ENCODE measurements at places on chromosomes 3 and 15. TPM values are rescaled to one million over a fixed set of nuclear protein-coding genes. Genes with fewer than 3 reads are reported as not detected.
A peak's percentile ranks its signal among the peaks of the same experiment; 100 is the strongest.

DNA sequence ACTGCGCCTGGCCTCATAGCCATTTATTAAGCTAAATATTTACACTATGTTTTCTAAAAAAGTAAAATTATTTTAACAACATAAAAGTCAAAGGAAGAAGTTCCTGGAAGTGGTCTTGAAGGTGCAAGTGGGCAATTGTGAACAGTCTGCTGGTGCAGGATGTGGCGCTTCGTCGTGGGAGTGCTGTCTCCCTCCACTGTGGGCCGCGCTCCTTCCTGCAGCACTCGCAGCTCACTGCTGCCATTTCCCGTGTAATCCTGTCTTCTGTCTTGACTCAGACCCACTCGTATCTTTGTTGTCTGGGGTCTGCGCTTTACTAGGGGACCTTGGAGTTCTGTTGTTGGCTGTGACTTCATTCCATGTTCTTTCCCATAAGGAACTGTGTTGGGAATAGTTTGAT is 56.3 kb downstream of the APBA2 start:
- H3K4me3 ChIP-seq, result no peak overlapping the region
- H3K27ac ChIP-seq, result no peak overlapping the region
- no peaks in the 10 kb centered on the region for H3K27me3 ChIP-seq
- H3K36me3 ChIP-seq, result no peaks in the 10 kb centered on the region
- H3K4me1 ChIP-seq, result no peaks in the 10 kb centered on the region

DNA sequence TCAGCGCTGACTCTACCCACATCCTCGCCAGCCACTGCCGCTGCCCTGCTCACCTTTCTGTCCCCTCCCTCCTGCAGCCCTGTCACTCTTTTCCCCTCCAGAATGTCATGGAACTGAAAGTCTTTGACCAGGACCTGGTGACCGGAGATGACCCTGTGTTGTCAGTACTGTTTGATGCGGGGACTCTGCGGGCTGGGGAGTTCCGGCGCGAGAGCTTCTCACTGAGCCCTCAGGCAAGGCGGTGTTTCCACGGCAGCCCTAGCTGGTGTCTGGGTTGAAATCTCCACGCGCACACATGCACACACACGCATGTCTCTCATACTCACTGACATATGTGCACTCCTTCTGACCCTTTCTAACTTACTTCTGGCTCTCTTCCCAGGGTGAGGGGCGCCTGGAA is 2.0 kb downstream of the PLA2G4B start:
- DNase-seq, result no peak
- H3K4me1 ChIP-seq, result no peaks in the 10 kb centered on the region
- H3K4me3 ChIP-seq, result no peak overlapping the region
- H3K27ac ChIP-seq, result no peak overlapping the region
- no peaks in the 10 kb centered on the region for H3K27me3 ChIP-seq
- H3K36me3 ChIP-seq, result peaks cover 54% of the 10 kb centered on the region

GRCh38 chr3:46934072-46934471 is 42.5 kb downstream of the CCDC12 start:
- peak overlapping the region; percentile 82 for H3K27ac ChIP-seq
- H3K4me1 ChIP-seq, result peaks cover 98% of the 10 kb centered on the region
- DNase-seq, result no peak
- peaks cover 20% of the 10 kb centered on the region for H3K36me3 ChIP-seq
- H3K4me3 ChIP-seq, result no peak overlapping the region

Gene SEMA3B
- 21.0 TPM for total RNA-seq

Gene DLEC1
- total RNA-seq, result 0.20 TPM

Gene ECE2
- not detected for total RNA-seq
